ENCODE measurements at places on chromosomes 16 and 17.

- DNase-seq, result no peak
Measured at GRCh38 chr16:2383501-2383900, 43.0 kb upstream of the ABCA3 start.

DNA sequence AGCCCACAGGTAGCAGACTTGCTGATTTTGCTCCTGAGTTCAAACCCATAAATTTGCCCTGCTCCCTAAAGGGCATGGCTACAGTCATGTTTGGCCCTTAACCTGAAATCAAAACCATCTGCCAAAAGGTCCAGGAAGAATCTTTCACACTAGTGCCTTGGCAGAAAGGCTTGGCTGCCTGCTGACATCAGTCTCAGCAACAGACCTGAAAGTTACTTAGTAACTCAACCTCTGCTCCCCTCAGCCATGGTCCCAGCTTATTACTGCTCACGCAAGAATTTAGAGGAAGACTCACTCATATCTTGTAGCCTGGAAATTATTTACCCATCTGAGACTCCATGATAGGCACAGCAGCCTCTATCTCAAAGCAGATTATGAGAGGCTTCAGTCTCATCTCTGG lies 98.0 kb upstream of the KIF2B start:
- no peak for DNase-seq

GRCh38 chr17:14048169-14048568 lies 21.1 kb upstream of the COX10 start:
- no peak for DNase-seq

DNA sequence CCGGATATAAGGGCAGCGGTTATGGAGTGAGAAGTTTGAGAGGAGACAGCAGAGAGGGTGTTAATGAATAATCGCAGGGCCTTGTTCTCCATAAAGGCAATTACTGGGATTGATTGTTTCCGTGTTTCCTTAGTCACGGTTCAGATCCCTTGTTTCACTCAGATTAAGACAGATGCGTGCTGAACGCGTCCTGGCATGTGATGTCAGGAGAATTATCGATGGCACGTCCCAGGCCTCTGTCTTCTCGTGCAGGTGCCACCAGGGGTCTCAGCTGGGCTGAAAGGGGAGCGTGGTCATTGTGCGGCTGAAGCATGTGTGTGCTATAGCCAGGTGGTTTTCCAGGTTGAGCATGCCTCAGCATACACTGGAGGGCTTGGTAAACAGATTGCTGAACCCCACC lies 142.4 kb upstream of the NOL11 start:
- DNase-seq, result no peak

GRCh38 chr17:34377078-34377823 lies 14.2 kb upstream of the CCL1 start:
- DNase-seq, result no peak

DNA sequence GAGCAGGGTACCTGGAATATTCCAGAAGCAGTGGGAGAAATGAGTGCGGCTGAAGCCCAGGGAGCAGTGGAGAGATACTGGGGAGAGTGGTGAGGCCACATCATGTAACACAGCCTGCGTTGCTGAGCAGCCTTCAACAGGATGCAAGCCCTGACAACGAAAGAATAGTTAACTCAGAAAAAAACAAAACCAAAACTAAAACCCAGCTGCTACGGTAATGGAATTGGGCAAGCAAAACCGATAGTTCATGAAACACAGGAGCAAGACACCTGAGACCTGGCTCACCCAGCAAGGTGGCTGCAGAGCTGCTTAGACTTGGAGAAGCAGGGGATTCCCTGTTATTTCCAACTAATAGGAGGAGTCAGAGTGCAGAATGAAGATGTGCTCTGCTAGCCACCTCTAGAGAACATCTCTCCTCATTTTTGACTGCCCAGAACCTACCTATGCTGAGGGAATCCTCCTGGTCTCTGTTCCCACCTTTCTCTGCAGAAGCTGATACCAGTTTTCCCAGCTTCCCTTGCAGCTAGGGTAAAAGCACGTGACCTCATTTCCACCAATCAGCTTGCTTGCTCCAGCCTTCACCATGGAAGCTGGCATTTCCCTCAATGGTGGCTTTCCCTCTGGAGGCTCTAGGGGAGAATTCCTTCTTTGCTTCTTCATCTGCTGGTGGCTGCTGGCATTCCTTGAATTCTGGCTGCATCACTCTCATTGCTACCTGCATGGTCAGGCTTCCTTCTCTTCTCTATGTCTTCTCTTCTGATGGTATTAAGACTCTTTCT lies 59.4 kb upstream of the XYLT1 start:
- DNase-seq, result no peak

DNA sequence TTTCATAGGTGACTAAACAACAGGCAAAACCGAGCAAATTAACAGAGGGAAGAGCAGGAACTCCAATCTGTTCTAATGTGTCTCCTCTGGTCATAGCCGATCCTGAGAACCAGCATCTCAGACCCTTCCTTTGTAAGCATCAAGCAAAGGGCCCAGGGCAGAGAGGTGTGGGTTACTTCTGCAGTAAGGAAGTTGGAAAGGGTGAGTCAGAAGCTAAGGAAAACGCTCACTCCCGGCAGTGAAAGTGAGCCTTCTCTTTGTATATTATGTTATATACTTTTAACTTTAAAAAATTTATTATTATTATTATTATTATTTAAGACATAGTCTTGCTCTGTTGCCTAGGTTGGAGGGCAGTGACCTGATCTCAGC lies 77.7 kb downstream of the MRM3 start:
- no peak for DNase-seq

DNA sequence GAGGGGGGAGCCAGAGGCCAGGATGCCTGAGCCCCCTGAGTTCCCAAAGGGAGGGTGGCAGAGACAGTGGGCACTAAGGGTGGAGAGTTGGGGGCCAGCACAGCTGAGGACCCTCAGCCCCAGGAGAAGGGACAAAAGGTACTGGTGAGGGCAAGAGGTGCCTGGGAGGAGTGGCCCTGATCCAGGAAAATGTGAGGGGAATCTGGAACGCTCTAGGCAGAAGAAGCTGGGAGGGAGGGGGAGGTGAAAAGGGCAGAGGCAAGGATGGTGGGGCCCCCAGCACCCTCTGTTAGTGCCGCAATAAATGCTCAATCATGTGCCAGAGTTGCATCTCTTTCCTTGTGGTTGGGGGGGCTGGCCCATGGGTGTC lies 1.1 kb downstream of the TCAP start:
- no peak for DNase-seq

DNA sequence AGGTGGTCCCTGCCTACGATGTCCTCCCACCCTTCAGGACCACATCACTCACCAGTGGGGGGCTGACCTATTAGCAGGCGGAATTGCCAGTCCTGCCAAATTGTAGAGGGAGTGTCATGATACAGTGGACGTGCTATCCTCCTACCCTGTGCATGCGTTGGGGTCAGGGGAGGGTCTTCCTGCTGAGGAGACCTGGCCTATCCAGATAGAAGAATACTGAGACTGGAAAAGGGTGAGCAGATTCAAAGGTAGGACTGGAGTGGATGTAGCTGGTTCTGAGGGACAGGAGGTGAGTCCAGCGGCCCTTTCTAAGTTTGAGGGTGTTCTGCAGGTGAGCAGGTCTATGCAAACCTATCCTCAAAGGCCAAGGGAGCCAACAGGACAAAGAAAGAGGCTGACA lies 8.0 kb downstream of the PRSS41 start:
- no peak for DNase-seq

- no peak for DNase-seq
Measured at GRCh38 chr17:57902800-57903759, 52.1 kb downstream of the CUEDC1 start.

DNA sequence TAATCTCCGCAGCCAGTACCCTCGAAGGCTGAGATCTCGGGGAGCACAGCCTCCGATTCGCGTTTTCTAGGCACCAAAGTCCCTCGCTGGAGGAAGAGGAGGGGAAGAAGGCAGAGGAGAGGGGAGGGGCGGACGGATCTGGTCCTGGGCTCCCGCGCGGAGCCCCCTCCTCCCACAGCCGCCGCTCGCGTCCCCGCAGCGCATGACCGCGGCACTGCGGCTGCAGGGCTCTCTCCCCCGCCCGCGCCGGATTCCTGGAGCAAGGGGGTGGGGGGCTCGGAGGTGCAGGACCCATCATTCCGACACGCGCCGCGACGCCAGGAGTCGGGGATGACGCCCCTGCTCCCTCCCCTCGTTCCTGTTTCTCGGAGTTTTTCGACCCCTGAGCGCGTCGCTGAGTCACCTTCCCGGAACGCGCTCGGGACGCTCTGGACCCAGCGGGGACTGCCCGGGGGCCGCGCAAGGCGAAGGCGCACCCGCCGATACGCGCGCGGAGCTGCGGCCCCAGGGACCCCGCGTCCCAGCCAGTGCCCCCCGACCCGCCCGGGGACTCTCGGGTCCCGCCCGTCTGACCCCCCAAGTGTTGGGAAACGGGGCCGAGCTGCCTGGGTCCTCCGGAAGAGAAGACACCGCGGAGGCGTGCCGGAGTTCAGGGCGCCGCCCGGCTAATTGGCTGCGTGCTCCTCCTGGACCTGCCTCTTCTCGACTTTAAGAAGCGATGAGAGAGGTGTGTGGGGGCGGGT lies 1.4 kb upstream of the SPHK1 start:
- peak; percentile 61 for DNase-seq

DNA sequence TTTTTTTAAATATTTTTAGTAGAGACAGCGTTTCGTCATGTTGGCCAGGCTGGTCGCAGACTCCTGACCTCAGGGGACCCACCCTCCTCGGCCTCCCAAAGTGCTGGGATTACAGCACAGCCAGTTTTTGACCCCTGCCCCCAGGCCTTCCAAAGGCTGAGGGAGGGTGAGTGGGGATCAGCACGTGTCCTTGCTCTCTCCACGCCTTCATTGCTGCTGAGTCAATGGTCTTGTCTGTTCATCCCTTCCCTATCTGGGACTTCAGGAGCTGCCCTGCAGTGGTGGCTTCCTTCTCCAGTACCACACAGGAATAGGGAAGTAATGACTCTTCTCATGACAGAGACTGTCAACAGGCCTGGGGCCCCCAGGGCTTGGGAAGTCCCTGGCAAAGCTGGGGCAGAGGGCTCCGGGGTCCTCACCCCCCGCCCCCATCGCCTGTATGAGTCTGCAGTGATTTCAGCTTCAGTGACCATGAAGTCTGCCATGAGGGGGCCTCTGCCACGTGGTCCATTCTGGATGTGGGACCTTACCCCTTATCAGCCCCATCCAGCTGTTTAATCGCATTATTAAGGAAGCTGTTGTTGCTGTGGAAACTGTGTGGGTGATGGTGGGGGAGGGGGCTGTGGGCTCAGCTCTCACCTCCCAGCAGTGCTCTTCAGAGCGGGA lies 6.1 kb downstream of the ABCC3 start:
- DNase-seq, result no peak

- DNase-seq, result no peak
Measured at GRCh38 chr16:1133810-1134520, 18.9 kb upstream of the CACNA1H start.

GRCh38 chr16:89909777-89910716 lies 8.6 kb upstream of the MC1R start:
- peak; percentile 64 for DNase-seq

GRCh38 chr17:72376526-72377345 lies 255.9 kb downstream of the SOX9 start:
- no peak for DNase-seq

GRCh38 chr17:45998987-45999899 lies at the start of gene STH:
Gene STH, plus strand, starts transcription at chr17:45999250. Its CDS starts 30 bp downstream, at chr17:45999280.
- DNase-seq, result no peak

Data from stimulated activated CD4-positive, alpha-beta T cell treated with anti-CD3 and anti-CD28 coated beads, Interleukin-12 subunit alpha, Interleukin-12 subunit beta, amount 100 ng/mL, for 4 hours (primary cell).